ENCODE measurements at places on chromosomes 2 and 18. TPM values are rescaled to one million over a fixed set of nuclear protein-coding genes. Genes with fewer than 3 reads are reported as not detected.

DNA sequence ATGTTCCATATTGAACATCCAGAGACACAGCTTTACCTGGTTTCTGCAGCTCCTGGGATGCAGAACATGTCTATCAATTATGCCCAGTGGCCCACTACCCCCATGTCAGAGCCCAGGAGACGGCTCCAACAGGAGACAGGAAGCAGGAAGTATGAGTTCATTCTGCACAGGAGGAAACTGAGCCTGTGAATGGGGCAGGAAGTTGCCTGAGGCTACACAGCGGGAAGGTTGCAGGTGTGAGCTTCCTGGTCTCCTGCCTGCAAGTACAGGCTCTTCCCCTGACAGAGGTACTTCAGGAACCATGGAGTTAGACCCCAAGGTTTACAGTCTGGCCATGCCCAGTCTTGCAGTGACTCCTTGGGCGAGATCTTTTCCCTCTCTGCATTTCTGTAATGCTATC, 2.8 kb upstream of the BOK start:
- no peak for DNase-seq

GRCh38 chr18:71209944-71210343, 921.1 kb downstream of the SOCS6 start:
- no peak for DNase-seq

GRCh38 chr18:43587538-43588153, 310.4 kb upstream of the SYT4 start:
- DNase-seq, result peak; percentile 15

GRCh38 chr2:126650994-126651393, 5.0 kb upstream of the GYPC start:
- no peak for DNase-seq

DNA sequence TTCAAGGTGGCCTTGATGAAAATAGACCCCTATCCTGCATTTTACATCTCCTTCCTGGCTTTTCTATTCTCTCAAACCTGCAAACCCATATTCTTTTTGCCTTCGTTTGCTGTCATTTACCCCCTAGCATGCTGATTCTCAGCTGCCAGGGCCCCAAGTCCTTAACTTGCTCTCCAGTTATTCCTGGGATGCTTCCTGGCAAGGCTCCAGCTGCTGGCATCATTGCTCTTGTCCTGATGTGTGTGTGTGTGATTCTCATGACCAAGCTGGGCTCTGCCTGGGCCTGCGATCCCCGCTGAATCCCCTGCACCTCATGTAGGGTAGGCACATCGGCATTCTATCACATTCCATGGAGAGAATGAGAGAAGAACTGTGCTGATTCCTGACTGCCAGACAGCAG, 11.9 kb downstream of the NPAS2 start:
- no peak for DNase-seq

GRCh38 chr18:67385455-67385854, 131.1 kb downstream of the DSEL start:
- DNase-seq, result no peak

DNA sequence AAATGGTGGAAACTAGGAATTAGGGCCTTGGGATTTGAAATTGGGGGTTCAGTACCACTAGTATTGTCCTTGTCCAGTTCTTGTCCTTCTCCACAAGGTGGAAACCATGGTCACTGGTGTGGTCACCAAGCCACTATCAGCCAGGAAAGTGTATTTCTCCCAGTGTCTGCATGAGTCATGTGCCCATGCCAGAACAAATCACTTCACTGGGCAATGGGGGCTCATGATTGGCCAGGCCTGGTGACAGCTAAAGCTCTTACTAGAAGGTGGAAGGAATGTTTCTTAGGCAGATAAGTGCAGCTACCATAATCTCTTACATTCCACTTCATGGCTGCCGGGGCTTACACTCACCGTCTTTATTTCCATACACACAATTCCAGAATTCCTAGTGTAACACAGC, 124.8 kb upstream of the TACR1 start:
- DNase-seq, result no peak

DNA sequence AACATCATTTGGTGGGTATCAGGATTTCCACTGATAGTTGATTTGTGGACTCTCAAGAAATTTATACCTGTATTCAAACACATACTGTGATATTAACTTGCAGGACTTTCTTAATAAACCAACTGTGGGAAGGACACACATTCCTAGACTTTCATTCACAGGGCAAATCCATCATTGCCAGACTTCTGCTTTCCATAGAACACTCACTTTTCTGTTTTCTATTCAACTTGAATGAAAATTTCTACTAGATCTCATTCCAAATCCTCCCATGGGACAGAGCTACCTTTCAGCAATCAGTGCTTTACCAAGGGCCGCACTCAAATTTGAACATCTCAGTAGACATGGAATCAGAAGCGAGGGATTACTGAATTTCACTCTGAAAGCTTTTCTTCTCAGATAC, 612.5 kb downstream of the IRS1 start:
- DNase-seq, result no peak

GRCh38 chr2:172021955-172022354, 22.2 kb downstream of the METAP1D start:
- no peak for DNase-seq

PAPOLG gene
- total RNA-seq, result 63.2 TPM

OR6B2 gene
- not detected for total RNA-seq
